Hepatocyte (in vitro differentiated cells): ENCODE measurements at places on chromosomes 5 and 9. TPM values are rescaled to one million over a fixed set of nuclear protein-coding genes. Genes with fewer than 3 reads are reported as not detected.

DNA sequence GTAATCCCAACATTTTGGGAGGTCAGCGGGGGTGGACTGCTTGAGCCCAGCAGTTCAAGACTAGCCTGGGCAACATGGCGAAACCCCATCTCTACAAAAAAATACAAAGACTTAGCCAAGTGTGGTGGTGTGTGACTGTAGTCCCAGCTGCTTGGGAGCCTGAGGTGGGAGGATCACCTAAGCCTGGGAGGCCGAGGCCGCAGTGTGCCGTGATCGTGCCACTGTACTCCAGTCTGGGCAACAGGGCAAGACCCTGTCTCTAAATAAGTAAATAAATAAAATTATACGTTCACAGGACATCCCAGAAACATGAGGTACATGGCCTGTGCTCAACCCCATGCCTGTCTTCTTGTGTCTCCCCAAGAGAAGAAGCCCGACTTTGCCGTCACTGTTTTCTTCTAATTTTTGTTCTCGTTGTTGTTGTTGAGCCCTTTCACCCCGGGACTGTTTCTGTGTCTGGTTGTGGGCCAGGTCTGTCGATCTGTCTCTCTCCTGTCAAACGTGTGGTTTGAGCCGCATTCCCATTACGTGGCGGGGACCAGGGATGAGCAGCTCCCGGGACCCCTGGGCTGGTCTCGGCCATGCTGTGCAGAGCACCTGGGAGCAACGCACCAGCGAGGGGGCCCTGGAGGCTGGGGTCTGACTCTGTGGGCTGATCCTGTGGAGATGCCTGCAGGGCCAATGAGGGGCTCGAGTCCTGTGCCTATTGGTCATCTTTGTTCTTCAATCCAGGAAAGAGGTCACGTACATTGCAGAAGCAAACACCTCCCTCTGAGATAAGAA, 32.2 kb downstream of the NACC2 start:
- no peak for DNase-seq

DNA sequence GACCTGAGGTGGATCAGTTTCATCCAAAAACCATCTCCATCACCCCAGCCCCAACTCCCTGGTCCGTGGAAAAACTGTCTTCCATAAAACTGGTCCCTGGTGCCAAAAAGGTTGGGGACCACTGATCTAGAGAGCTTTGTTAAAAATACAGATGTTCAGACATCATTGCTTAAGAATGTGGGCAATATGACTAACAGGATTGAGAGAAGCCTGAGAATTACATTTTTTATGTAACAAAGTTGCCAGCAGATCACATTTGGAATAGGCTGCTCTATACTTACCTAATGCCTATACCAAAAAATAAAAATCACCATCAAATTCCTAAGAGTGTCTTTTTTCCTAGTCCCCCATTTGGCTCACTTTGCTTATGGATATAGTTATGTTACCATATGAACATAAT, 143.3 kb downstream of the RAPGEF6 start:
- no peak for DNase-seq

- no peak for DNase-seq
Observed at GRCh38 chr5:41083306-41083705, 12.2 kb upstream of the MROH2B start.

The GGTA1 gene
- 0.07 and 0.72 TPM in 2 replicates for total RNA-seq

The ZNF462 gene
- total RNA-seq: 13.8 and 27.5 TPM in 2 replicates
